Activated naive CD4-positive, alpha-beta T cell treated with anti-CD3 and anti-CD28 coated beads for 36 hours (primary cell): ENCODE measurements at places on chromosomes 16 and 17. TPM values are rescaled to one million over a fixed set of nuclear protein-coding genes. Genes with fewer than 3 reads are reported as not detected.

GRCh38 chr16:84583995-84584394 is 33.9 kb downstream of the COTL1 start:
- no peak for DNase-seq
- H3K27ac ChIP-seq, result no peak overlapping the region
- no peak overlapping the region for H3K4me3 ChIP-seq
- peaks cover 12% of the 10 kb centered on the region for H3K4me1 ChIP-seq

DNA sequence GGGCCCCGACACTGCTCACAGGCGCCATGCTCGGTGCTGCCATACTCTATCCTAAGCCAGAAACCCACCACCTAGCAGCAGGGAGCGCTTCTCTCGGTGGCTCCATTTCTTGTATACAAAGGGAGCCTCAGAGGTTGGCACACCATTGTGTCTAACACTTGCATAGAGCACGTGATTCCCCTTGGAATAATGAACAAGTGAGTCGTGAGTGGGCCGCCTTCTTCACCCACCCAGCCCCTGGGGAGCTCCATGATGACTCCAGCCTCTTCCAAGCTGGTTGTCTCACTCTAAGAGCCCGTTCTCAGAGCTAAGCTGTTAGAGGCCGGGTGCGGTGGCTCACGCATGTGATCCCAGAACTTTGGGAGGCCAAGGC is 82.3 kb upstream of the ZNF469 start:
- no peak for DNase-seq
- no peaks in the 10 kb centered on the region for H3K36me3 ChIP-seq
- peaks cover 4% of the 10 kb centered on the region for H3K27me3 ChIP-seq
- no peak overlapping the region for H3K4me3 ChIP-seq

DNA sequence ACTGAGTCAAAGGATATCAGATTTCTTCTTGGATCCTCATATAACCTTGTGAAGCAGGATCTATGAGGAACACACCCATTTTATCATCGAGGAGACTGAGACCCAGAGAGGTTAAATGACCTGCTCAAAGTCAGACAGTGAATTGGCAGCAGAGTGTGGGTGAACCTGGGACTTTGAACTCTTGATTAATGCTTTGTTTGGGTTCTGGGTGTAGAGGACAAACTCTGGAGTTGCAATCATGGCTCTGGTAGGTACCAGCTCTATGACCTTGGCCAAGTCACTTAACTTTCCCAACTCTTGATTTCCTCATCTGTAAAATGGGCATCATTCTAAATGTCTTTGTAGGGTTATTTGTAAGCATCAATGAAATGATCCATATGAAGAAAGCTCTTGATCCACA is 166.4 kb downstream of the HAPSTR1 start:
- no peak for DNase-seq
- H3K4me1 ChIP-seq, result no peaks in the 10 kb centered on the region
- H3K36me3 ChIP-seq, result no peaks in the 10 kb centered on the region
- no peak overlapping the region for H3K4me3 ChIP-seq
- no peak overlapping the region for H3K27ac ChIP-seq

GRCh38 chr17:57467801-57468200 is 211.5 kb downstream of the MSI2 start:
- H3K36me3 ChIP-seq, result peaks cover 4% of the 10 kb centered on the region
- H3K4me3 ChIP-seq, result no peak overlapping the region
- H3K27ac ChIP-seq, result no peak overlapping the region

- H3K36me3 ChIP-seq, result no peaks in the 10 kb centered on the region
- H3K27ac ChIP-seq, result no peak overlapping the region
- H3K4me3 ChIP-seq, result no peak overlapping the region
These were observed 116.0 kb downstream of the SNX29 start for GRCh38 chr16:12092544-12092921.

Gene DDX52
- 18.5 TPM for total RNA-seq

Gene CPNE7
- 6.4 TPM for total RNA-seq
